ENCODE measurements at places on chromosomes 2 and 18.

DNA sequence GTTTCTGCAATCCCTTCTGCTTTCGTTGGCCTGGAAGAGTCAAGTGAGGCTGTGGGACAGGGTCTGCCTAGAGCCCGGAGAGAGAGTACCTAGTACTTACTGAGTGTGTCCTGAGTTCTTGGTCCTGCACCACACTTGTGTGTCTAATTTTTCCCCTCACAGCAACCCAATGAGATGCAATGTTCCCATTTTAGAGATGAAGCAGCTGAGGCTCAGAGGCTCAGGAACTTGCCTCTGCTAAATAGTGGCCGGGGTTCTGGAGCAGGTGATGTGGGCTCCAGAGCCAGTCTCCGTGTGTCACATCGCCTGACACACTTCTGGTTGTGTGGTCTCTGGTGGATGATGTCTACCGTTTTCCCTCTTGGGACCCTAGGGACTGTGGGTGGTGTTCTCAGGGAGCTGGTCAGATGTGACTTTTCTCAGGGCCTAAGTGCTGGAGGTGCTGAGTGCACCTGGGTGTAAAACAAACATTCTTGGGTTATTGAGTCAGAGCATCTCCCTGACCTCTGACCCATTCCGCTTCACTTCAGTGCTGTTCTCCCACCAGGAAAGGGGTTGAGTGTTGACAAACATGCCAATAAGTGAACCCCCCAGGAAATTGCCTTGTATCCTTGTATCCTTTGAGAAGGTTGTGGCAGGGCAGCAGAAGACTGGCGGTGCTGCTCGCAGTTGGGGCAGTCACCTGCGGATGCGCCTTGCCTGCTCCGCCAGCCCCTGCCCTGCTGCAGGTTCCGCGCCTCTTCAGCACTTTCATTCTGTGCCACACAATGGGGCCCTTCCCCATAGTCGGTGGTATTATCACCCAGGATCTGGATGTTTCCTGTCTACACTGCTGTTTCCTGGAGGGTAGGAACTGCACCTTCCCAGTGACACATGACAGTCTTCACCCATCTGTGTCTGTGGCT is 32.1 kb downstream of the HK2 start:
- no peak for DNase-seq

- no peak for DNase-seq
Measured at GRCh38 chr18:5251117-5251516, 44.4 kb downstream of the ZBTB14 start.

DNA sequence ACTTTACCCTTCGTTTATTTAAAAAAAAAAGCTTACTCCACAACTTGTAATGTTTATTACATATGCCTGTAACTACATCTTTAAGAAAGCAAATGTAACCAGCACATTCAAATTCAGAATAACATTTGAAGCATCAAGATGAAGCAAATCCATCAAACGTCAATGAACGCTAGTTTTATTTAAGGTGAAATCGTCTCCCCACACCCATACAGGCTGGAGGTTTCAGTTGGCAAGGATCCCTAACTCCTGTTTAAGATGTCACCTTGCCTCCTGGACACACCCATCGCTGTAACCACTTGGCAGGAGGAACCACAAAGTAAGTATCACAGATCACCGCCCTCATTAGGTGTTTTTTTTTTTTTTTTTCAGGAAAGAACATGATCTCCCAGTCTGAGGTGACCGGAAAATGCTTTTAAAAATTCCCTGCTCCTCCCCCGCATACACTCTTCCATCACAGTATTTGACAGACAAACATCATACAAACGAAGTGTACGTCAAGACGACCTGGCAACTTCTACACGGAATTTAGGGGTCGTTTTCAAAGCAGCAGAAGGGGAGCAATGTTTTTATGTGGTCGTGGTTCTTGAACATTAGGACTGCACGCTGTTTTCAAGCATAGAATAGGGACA is 19.7 kb upstream of the STPG4 start:
- DNase-seq = peak; percentile 71

DNA sequence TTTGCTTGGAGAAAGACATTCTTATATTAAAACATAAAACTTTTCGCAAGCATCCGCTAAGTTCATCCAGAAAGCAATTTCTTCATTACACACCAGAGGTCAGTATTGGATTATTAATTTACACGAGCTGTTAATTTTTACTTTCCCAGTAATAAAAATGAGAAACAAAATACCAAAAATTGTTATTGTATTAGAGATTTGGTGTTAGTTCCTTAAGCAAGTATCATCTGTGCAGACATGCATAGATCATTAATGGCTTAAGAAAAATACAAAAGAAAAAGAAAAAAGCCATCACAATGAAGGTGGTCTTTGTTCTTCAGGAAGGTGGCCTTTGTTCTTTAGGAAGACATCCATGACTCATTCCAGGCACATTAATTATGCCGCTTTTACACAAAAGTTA is 53.6 kb upstream of the HNMT start:
- DNase-seq = peak; percentile 16

DNA sequence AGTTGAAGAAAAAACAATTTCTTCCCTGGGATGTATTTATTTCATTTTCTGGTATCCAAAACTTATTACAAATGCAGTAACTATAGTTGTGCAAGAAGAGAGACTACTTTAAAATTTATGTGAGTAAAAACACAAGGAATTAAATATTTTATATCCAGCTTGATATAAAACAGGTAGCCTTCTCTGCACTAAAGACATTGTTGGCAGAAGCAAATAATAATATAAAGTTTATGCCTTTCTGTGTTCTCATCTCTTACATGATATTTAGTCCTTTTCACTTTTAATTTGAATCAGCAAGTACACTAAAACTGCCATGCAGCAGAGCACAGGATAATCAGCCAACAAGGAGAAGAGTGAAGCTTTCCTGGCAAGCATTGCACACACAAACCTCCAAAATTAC is 352.7 kb downstream of the ARL6IP6 start:
- DNase-seq = no peak

GRCh38 chr18:79332646-79333045 is 63.1 kb upstream of the NFATC1 start:
- DNase-seq = peak; percentile 58

DNA sequence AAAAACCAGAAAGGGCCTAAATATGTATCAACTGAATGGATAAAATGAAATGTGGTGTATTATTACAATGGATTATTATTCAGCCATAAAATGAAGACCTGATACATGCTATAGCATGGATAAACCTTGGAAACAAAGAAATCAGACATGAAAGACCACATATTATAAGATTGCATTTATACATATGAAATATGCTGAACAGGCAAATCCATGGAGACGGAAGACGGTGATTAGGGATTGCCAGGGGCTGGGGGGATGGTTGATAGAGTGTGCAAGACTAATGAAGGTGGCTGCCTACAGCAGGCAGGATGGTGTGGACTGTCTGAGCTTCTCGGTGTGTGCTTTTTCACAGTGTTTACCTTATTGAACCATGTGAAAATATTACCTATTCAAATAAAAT is 11.4 kb upstream of the AFG3L2 start:
- DNase-seq = no peak

- no peak for DNase-seq
Measured at GRCh38 chr2:205193836-205194228, 488.5 kb upstream of the NRP2 start.

GRCh38 chr2:189147361-189147760 is 32.2 kb downstream of the COL5A2 start:
- no peak for DNase-seq

Data from COR-L47 (cell line).